ENCODE measurements at places on chromosomes 12 and 14. TPM values are rescaled to one million over a fixed set of nuclear protein-coding genes. Genes with fewer than 3 reads are reported as not detected.

MYF5 gene
- total RNA-seq = not detected

TRIM9 gene
- total RNA-seq = 6.5 TPM

KRT79 gene
- total RNA-seq = 1.6 TPM

EIF2S3B gene
- 3.3 TPM for total RNA-seq

TNS2 gene
- 1.1 TPM for total RNA-seq

RBM23 gene
- 46.9 TPM for total RNA-seq

PLXNC1 gene
- total RNA-seq = 9.5 TPM

SYCP3 gene
- 0.09 TPM for total RNA-seq

CMTM5 gene
- not detected for total RNA-seq

CCDC198 gene
- not detected for total RNA-seq

ADGRD1 gene
- 0.27 TPM for total RNA-seq

TMPRSS12 gene
- not detected for total RNA-seq

SUDS3 gene
- 19.8 TPM for total RNA-seq

DNA sequence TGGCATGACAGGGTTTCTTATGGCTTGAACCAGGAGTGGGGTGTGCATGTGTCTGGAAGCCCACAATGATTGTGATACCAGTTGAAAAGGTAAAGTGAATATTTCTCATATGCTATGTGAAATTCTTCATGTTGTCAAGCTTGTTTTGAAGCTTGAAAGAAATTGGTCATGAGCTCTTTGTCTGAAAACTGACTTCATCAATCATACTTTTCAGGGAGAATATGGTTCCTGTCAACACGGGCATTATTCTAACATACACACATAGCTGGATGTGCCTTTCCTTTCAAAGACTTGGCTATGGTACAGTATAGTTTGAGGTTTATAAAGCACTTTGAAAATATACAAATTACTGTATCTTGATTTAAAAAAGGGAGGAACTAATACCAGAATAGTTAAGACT is 158.8 kb downstream of the KCNH5 start:
- no peak for DNase-seq

- DNase-seq = no peak
These were observed 756 bp downstream of the LGR5 start for GRCh38 chr12:71440345-71440762.

DNA sequence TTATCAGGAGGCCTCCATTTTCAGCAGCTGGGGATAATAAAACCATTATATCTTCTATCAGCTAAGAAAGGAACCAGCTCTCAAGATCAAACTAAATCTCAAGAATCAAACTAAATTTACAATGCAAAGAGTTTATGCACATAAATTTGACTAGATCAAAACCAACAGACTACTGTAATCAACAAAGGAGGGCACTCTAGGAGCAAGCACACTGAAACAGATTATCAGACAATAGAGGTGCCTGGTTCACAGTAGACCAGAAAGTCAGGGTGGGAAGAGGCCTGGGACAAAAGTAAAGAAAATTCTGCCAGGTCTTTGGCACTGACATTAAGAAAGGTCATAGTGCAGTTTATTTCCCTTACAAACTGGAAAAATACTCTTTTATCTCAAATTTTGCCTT is 61.0 kb downstream of the HECTD4 start:
- no peak for DNase-seq

GRCh38 chr12:52217223-52217622 is 15.8 kb upstream of the KRT7 start:
- no peak for DNase-seq

DNA sequence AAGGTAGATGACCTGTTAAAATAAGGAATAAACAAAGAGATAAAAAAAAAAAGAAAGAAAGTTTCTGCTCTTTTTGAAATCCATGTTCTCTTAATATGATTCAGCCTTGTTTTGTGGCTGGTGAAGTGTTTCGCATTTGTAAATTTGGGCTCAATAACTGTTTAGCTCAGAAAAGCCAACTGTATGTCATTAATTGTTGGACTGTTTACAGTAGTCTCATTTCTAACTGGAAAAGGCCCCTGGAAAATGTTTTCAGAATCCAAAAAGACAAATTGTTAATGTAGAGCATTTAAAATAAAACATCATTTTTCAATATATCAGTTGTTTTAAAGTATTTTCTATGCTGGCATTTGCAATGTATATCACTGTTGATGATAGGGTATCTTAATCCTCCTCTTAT is 47.4 kb upstream of the DYRK2 start:
- DNase-seq = no peak

DNA sequence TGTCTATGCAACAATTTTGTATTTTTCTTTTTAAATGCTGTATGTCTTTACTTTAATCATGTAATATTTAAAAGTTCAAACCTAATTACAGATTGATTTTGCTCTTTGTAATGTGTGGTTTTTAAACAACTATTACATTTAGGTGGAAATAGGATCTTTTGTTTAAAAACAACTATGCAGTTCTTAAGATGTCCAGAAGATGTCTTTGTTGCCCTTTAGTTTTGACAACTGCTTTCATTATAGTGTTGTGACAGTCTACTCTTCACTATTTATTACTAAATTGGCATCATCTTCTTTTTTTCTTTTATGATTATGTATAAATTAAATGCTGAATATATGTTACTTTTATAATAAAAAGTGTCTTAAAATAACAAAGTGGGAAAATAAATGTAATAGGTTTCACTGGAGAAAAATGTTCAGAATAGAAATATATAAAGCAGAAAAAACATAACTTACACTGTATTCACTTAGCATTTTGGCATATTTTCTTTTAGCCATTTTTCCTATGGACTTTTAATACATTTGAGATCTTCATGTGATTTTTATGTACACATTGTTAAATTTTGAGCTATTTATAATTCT is 27.1 kb upstream of the PCNX4 start:
- no peak for DNase-seq

DNA sequence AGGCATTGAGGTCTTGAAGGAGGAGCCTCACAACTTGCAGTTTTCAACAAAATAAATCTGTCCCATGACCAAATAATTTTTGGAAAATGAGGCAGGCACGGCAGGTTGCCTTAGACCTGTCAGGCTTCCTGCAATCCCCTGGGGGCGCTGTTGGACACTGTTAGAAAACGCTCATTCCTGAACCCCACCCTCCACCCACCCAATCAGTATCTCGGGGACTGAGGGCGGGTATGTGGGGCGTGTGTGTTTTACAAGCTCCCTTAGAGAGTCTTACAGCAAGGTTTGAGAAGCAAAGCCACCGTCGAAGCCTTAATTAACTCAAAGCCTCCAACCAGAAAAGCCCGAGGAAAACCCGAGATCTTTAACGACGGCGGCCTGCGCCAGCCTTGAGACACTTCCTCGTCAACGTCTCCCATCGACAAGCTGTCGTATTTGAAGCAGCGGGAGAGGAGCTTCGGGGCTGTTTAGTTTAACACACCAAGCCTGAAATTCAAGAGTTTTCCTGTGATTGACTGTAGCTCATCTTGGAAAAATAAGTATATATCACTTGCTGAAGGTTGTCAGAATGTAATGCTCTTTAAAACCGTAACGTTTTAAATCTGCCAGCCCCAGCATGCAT is 123.0 kb downstream of the GLT1D1 start:
- peak; percentile 57 for DNase-seq

DNA sequence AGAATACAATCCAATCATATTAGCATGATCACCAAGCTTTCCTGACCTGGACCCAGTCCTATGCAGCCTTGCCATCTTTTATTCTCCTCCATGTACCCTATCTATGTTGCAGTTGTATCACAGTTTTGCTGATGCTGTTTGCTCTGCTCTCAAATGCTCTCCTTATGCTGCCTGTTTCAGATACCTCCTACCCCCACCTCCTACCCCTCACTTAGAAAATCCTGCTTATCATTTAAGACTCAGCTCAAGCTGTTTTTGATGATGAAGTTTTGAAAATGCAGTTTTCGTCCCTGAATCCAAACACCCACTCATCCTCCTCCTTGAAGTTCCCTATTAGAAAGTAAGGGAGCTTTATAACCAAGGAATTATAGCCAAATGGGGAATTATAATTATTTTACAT is 457.4 kb upstream of the ATP2B1 start:
- no peak for DNase-seq

GRCh38 chr14:33539918-33540357 is 410.9 kb downstream of the EGLN3 start:
- DNase-seq = no peak

DNA sequence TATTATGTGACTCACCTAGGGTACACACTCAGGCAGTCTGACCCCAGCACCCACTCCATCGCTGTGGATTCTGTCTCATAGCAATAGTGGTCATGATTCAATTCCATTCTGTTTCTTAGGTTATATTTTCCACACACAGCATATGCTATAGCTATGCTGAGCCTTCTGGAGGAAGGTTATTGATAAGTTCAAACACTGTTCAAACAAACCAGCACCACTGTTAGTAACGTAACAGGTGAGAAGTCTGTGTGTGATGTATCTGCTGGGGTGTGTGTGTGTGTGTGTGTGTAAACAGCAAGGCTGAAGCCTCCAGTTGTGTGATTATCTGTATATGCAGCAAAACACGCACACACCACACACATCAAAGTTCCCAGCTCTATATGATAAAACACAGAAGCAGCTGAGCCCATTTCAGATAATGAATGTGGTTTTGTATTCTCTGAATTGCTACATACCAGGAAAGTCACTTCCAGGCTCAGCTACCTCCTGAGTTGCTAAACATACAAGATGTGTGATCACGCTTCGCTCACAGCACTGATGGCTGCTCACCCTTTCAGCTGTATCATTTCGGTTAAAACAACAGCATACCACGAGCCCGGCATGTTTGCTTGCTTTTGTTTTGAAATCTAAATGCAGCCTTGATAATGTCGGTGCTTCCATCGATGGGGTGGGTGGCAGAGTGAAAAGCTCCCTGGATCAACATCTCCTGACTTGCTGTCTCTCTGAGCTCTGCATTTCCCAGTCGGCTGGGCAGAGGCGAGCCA is 6.8 kb upstream of the SYNE3 start:
- peak; percentile 82 for DNase-seq

DNA sequence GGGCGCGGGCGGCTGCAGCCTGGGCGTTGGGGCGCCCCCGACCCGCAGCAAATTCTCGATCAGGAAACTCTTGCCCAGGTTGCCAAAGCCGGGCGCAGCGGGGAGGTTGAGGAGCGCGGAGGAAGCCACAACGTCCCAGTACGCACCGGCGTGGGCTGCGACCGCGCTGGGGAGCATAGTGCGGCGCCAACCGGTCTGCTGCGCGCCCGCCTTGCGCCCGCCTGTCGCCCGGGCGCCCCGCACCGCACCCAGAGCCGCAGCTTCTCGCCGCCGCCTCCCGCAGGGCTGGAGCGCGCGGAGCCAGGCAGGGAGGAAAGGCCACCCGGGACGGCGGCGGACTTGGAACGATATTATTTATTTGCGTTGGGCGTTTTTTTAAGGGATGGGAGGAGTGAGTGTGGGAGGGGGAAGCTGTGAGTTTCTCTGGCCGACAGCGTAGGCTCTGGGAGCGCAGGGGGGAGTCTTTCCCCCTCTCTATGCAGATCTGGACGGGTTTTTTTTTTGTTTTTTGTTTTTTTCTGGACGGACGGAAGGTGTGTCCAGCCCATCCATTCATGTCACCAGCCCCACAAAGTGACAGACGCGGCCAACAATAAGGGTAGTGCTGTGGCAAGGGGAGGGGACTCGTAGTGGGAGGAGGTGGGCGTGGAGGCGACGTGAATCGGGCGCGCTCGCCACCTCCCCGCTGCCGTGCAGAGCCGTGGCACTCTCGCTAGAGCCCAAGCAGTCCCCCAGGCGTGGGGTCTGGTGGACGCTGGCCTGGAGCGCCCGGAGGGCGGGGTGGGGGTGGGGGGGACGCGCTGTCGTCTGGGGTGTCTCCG is at the start of gene DBX2:
Gene DBX2, minus strand, starts transcription at position 349 of the 821 bp plus-strand sequence. Its CDS starts 172 bp downstream, at position 177.
- peak; percentile 2 for DNase-seq

DNA sequence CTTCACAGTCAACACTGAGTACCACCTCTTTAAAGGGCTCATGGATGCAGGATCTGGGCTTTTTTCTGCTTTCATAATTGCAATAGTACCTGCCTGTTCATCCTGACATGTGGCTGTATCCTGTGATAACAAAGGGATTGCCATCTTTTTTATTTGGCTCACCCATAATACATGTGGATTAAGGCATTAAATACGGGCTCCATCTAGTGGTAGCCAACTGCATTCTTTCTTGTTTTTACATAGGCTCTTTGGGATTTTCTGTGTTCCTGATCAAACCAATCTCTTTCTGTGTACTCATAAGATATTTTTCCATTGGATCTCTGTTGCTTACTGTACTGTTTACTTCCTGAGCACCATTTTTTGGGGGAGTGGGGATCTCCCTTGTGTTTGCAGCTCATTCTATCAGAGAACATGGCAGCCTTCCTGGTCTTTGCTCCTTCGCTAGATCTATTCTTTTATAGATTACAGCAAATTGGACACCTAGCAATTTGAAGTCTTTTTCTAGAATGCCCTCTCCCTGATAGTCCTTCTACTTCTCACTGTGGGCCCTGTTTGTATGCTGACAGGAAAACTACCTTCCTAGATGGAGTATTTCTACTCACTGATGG is 723.4 kb upstream of the MDGA2 start:
- DNase-seq = no peak

GRCh38 chr12:68901145-68901544 is 31.8 kb downstream of the CPM start:
- no peak for DNase-seq

DNA sequence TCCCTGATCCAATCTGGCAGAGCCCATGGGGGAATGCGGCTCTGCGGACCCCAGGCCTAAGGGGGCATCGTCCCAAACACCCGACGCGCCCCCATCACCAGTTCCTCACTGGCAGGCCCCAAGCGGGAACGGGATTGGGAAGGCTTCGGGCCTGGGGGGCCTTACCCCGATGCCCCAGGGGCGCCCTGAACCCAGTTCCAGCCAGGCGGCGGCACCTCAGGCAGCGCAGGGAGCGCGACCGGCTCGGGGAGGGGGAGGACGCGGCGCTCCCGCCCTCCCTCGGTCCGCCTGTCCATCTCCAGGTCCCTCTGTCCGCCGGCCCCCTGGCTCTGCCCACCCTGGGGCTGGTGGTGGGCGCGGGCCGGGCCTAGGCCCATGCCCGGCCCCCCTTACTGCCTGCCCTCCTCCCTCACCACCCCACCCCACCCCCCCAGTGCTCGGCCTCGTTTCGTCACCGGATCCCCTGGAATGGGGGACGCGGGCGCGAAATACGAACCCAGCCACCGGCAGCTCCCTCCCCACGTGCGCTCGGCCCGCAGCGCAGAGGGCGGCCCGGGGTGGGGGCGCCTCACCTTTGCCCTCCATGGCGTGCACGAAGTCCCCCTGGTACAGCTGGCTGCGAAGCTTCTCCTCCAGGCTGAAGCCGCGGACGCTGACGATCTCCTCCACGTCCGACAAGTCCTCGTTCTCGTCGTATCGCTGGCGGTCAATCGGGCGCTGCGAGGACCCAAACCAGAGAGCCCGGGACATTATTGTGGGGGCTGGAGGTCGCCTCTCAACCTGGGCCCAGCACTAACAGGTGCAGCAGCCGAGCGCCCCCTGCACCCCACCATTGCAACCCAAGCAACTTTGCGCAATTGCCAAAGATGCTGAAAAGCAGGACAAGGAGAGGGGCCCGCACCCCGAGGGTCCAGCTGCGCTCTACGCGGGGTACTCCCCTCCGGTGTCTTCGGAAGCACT is 2.3 kb downstream of the KDM2B start:
- peak; percentile 41 for DNase-seq

- DNase-seq = no peak
These were observed 198.4 kb downstream of the PHETA1 start for GRCh38 chr12:111170543-111170942.

- DNase-seq = no peak
These were observed 139.6 kb downstream of the SLC2A13 start for GRCh38 chr12:39966256-39966655.

GRCh38 chr14:100440758-100441203 is 117.6 kb downstream of the SLC25A47 start:
- no peak for DNase-seq
